Endodermal cell (in vitro differentiated cells): ENCODE measurements at places on chromosomes 13 and 19. TPM values are rescaled to one million over a fixed set of nuclear protein-coding genes. Genes with fewer than 3 reads are reported as not detected.

Gene TNFAIP8L1
- total RNA-seq, result 17.2 and 18.1 TPM in 2 replicates

Gene ZNF610
- total RNA-seq, result 13.3 and 15.2 TPM in 2 replicates

Gene NXNL1
- not detected in 3 replicates for total RNA-seq

Gene GRIN3B
- 2.0 to 5.4 TPM (median 2.4 TPM) in 3 replicates for total RNA-seq

Gene PGLYRP2
- not detected in 2 replicates for total RNA-seq

Gene ZNF43
- 51.4 and 60.6 TPM in 2 replicates for total RNA-seq

Gene KLK14
- 0.20 and 0.55 TPM in 2 replicates for total RNA-seq

Gene CIC
- 53.4 and 57.6 TPM in 2 replicates for total RNA-seq

Gene MAP2K7
- total RNA-seq, result 35.7 and 40.0 TPM in 2 replicates

Gene TEX29
- 0.69 to 2.0 TPM in 2 of 3 replicates, not detected in the other for total RNA-seq

DNA sequence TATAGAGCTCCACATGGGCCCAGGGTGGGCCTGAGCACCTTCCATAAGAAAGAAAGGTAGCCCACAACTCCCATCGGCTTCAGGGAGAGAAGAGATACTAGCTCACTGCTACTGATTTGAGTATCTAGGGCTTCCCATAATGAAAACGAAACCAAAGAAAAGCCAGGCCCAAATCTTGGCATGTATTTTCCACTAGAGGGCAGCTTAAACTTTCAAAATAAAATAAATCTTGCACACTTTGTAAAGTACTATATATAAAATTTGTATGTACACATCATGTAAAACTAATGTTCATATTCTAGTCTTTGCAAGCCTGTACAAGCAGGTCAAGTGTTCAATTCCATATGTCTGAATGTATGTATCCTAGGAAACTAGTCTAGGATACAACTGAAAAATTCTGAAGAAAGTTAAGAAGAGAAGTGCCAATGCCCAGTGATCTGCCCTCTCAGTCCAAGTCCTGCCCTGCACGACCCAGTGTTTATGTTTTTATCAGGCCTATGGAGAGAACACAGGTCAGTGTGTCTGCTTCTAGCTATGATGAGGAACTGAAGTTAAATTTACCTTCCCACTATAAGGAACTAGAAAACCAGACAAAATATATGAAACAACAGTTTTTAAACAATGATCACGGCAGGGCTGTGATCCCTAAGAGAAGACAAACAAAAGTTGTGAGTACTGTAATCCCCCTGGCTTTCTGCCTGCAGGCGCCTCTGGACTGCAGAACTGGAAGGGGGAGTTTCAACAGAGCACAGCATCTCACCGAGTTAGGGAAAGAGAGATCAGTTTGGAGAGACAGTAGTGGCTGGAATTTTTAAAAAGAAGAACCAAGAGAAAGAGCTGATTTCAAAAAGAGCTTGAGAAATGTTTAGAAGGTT is 475.7 kb downstream of the UQCRFS1 start:
- no peaks in the 10 kb centered on the region for H3K36me3 ChIP-seq
- no peaks in the 10 kb centered on the region for H3K27me3 ChIP-seq
- no peak overlapping the region for H3K4me3 ChIP-seq
- no peaks in the 10 kb centered on the region for H3K4me1 ChIP-seq

DNA sequence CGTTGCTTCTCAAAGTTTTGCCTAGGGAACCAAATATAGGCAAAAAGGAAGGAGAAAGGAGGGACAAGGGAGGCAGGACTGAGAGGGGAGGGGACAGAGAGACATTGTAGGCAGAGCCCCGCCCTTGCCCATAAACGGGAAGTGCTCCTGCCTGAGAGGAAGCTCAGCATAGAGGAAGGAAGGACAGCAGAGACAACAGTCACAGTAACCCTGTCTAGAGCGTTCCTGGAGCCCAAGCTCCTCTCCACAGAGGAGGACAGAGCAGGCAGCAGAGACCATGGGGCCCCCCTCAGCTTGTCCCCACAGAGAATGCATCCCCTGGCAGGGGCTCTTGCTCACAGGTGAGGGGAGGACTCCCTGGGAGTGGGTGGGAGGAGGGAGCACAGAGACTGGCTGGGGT is at the start of gene CEACAM21:
Gene CEACAM21 (plus strand): TSS at position 169 of the 400 bp plus-strand sequence. CDS start 109 bp downstream, at position 278.
- H3K36me3 ChIP-seq, result no peaks in the 10 kb centered on the region
- no peaks in the 10 kb centered on the region for H3K4me1 ChIP-seq
- H3K27me3 ChIP-seq, result peaks cover 37% of the 10 kb centered on the region
- no peak within 1 kb of the TSS for H3K4me3 ChIP-seq
- DNase-seq, result no peak

DNA sequence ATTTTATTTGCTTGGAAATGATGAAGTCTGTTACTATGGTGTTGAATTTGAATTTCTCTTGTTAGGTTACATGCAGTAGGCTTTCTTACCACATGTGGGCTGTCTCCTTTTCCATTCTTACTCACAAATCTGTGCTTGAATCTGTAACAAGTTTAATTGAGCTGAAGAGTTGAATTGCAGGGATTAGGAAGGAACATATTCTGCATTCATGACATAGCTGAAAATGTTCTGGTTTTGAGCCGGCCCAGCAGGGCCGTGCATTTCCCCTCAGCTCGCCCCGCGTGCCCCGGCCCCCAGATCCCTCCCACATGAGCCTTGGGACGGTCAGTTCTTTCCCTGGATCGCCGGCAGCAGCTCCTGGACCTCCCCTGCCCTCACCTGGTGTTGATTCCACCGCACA is 28.1 kb downstream of the TFDP1 start:
- no peak for DNase-seq
- no peak overlapping the region for H3K4me3 ChIP-seq
- H3K36me3 ChIP-seq, result peaks cover 58% of the 10 kb centered on the region
- no peak overlapping the region for H3K27ac ChIP-seq

DNA sequence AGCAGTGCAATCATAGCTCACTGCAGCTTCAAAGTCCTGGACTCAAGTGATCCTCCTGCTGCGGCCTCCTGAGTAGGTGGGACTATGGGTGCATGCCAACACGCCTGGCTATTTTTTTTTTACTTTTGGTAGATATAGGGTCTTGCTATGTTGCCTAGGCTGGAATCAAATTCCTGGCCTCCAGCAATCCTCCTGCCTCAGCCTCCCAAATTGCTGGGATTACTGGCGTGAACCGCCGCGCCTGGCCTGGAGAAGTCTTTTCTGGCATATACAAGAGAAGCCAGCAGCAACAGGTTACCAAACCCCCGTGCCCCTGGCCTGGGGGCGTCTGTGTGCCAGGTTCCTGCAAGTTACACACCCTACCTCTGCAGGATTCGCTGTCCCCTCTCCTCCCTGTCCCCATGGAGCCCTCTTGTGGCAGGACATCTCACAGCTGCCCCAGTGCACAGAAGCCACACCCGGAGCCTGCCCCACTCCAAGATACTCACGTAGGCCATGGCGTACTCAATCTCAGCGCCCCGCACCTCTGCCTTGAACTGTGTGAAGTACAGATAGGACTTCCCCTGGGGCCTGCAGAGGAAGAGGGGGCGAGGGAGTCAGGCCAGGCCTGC is 9.9 kb downstream of the MYDGF start:
- no peaks in the 10 kb centered on the region for H3K4me1 ChIP-seq
- H3K4me3 ChIP-seq, result no peak overlapping the region
- peaks cover 47% of the 10 kb centered on the region for H3K36me3 ChIP-seq
- H3K27ac ChIP-seq, result no peak overlapping the region
- no peaks in the 10 kb centered on the region for H3K27me3 ChIP-seq
- peak; percentile 92 for DNase-seq

- H3K36me3 ChIP-seq, result peaks cover 18% of the 10 kb centered on the region
- no peak overlapping the region for H3K27ac ChIP-seq
- peaks cover 4% of the 10 kb centered on the region for H3K4me1 ChIP-seq
- H3K27me3 ChIP-seq, result no peaks in the 10 kb centered on the region
- no peak for DNase-seq
- no peak overlapping the region for H3K4me3 ChIP-seq
Measured at GRCh38 chr19:2334986-2335846, 6.7 kb downstream of the SPPL2B start.

- no peak overlapping the region for H3K4me3 ChIP-seq
- no peaks in the 10 kb centered on the region for H3K36me3 ChIP-seq
- no peak for DNase-seq
- no peak overlapping the region for H3K27ac ChIP-seq
Measured at GRCh38 chr19:18507021-18507726, 14.7 kb downstream of the ELL start.

GRCh38 chr13:111654531-111654930 is 334.1 kb downstream of the TEX29 start:
- peaks cover 46% of the 10 kb centered on the region for H3K27me3 ChIP-seq
- H3K27ac ChIP-seq, result no peak overlapping the region
- peak; percentile 29 for DNase-seq

- no peaks in the 10 kb centered on the region for H3K4me1 ChIP-seq
- H3K36me3 ChIP-seq, result no peaks in the 10 kb centered on the region
- H3K27me3 ChIP-seq, result no peaks in the 10 kb centered on the region
Measured at GRCh38 chr13:89465366-89465765, 1794.2 kb downstream of the SLITRK5 start.

- H3K27me3 ChIP-seq, result no peaks in the 10 kb centered on the region
- H3K27ac ChIP-seq, result no peak overlapping the region
- H3K4me1 ChIP-seq, result no peaks in the 10 kb centered on the region
- peak; percentile 86 for DNase-seq
Measured at GRCh38 chr19:47058621-47059022, 10.2 kb upstream of the TMEM160 start.

GRCh38 chr19:12706332-12706718 is 9.9 kb upstream of the FBXW9 start:
- H3K4me3 ChIP-seq, result no peak overlapping the region
- no peak for DNase-seq
- H3K36me3 ChIP-seq, result peaks cover 88% of the 10 kb centered on the region
- H3K4me1 ChIP-seq, result no peaks in the 10 kb centered on the region

- H3K4me1 ChIP-seq, result no peaks in the 10 kb centered on the region
- H3K4me3 ChIP-seq, result no peak overlapping the region
- no peaks in the 10 kb centered on the region for H3K27me3 ChIP-seq
- H3K36me3 ChIP-seq, result no peaks in the 10 kb centered on the region
- peak; percentile 33 for DNase-seq
Measured at GRCh38 chr13:111387945-111388600, 67.6 kb downstream of the TEX29 start.

- H3K27ac ChIP-seq, result peak overlapping the region; percentile 11
- H3K36me3 ChIP-seq, result peaks cover 35% of the 10 kb centered on the region
- peaks cover 40% of the 10 kb centered on the region for H3K4me1 ChIP-seq
Measured at GRCh38 chr19:6271251-6271650, 8.5 kb downstream of the MLLT1 start.

DNA sequence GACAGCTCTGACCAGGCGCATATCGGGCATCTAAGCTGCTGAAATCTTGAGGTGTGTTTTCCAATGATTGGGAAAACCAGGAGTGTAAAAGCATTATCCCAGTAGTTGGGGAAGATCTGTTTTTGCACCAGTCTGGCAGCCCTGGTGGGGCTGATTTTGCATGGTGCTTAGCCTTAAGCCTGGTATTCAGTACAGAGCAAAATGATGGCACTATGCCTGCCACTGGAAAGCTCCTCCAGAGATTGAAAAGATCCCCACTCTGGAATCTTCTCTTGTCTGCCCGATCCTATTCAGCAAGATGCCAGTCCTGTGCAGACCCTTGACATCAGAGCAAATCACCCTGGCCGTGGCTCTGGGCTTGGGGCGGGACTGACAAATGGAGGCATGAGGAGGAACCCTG is 44.7 kb upstream of the SIAH3 start:
- no peaks in the 10 kb centered on the region for H3K36me3 ChIP-seq
- H3K27me3 ChIP-seq, result no peaks in the 10 kb centered on the region
- no peak overlapping the region for H3K4me3 ChIP-seq

DNA sequence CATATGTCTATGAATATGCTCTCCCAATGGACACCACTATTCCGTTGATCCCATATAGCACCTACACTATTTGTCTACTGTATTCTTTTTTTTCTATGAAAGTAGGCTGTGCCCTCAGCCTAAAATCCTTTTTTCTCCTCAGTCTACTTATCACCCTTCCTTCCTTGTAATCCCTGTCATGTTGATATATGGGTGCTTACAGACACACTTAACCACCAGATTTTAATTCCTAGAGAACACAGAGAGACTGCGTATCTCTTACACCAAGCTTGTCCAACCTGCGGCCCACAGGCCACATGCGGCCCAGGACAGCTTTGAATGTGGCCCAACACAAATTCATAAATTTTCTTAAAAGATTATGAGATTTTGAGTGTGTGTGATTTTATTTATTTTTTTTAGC is 101.1 kb downstream of the ZAR1L start:
- peaks cover 3% of the 10 kb centered on the region for H3K36me3 ChIP-seq
- no peak overlapping the region for H3K27ac ChIP-seq
- H3K4me1 ChIP-seq, result no peaks in the 10 kb centered on the region

- H3K36me3 ChIP-seq, result peaks cover 57% of the 10 kb centered on the region
- H3K27me3 ChIP-seq, result no peaks in the 10 kb centered on the region
- DNase-seq, result no peak
- no peak overlapping the region for H3K27ac ChIP-seq
- H3K4me1 ChIP-seq, result peaks cover 14% of the 10 kb centered on the region
Measured at GRCh38 chr19:49683814-49684250, 5.6 kb upstream of the ADM5 start.

DNA sequence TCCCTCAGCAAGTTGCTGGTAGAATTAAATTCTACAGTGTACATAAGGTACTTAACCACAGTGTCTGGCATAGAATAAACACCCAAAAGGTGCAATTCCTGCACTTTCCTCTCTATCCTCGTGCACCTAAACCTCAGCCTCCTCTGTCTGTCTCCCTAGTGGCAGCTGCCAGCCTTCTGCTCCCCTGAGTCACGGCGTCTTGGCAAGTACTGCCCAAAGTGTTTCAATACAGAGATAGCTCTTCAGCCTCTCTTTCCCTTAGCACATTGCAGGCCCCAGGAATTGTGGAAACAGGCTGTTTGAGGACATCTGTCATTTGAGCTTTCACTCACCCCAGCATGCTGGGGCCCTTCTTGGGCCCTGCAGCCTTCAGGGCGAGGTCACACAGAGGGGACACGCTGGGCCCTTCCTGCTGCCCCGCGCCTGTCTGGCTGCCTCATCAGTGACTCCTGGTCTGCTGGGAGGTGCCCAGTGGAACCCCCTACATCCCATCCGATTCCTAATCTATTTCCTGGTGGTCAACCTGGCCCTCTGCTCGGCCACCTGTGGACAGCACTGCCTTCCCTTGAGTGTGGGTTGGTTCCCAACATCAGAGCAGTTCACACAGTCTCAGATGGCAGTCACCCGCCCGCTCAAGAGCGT is 19.3 kb downstream of the COL4A2 start:
- no peak overlapping the region for H3K27ac ChIP-seq
- no peaks in the 10 kb centered on the region for H3K27me3 ChIP-seq
- H3K4me3 ChIP-seq, result no peak overlapping the region
- peaks cover 78% of the 10 kb centered on the region for H3K36me3 ChIP-seq
- DNase-seq, result peak; percentile 66

DNA sequence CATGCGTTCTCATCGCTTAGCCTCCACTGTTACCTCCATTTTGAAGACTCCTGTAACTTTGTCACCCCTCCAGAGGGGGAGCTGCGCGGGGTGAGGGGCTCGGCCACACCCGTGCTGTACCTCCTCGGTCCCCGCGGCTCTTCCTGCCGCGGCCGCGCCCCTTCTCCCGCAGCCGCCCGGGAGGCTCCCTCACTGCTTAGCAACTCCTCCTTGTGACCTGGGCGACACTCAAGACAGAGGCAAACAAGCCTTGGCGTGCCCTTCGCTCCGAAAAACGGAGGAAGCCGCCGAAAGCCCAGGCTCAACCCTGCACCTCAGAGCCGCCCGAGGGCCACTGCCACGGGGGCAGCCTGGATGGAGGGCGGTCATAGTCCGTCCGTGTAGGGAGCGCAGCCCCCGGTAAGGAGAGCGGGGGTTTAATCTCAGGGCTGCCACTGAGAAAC is 494.3 kb downstream of the FOXO1 start:
- H3K36me3 ChIP-seq, result no peaks in the 10 kb centered on the region
- DNase-seq, result peak; percentile 71
- peaks cover 20% of the 10 kb centered on the region for H3K27me3 ChIP-seq
- H3K4me1 ChIP-seq, result peaks cover 6% of the 10 kb centered on the region
- no peak overlapping the region for H3K27ac ChIP-seq
- no peak overlapping the region for H3K4me3 ChIP-seq

- H3K27me3 ChIP-seq, result no peaks in the 10 kb centered on the region
- no peak overlapping the region for H3K27ac ChIP-seq
- peak; percentile 54 for DNase-seq
- H3K4me3 ChIP-seq, result no peak overlapping the region
- H3K4me1 ChIP-seq, result peaks cover 4% of the 10 kb centered on the region
- no peaks in the 10 kb centered on the region for H3K36me3 ChIP-seq
Measured at GRCh38 chr19:51140441-51140840, 1.7 kb upstream of the SIGLEC7 start.
